ENCODE measurements at places on chromosomes 4 and X.

- no peak for DNase-seq
These were observed 26.7 kb downstream of the PDS5A start for GRCh38 chr4:39950861-39951481.

GRCh38 chr4:179291657-179292056 is 1849.4 kb upstream of the AGA start:
- no peak for DNase-seq

- DNase-seq: no peak
These were observed 26.2 kb upstream of the TMPRSS11D start for GRCh38 chr4:67909905-67910584.

DNA sequence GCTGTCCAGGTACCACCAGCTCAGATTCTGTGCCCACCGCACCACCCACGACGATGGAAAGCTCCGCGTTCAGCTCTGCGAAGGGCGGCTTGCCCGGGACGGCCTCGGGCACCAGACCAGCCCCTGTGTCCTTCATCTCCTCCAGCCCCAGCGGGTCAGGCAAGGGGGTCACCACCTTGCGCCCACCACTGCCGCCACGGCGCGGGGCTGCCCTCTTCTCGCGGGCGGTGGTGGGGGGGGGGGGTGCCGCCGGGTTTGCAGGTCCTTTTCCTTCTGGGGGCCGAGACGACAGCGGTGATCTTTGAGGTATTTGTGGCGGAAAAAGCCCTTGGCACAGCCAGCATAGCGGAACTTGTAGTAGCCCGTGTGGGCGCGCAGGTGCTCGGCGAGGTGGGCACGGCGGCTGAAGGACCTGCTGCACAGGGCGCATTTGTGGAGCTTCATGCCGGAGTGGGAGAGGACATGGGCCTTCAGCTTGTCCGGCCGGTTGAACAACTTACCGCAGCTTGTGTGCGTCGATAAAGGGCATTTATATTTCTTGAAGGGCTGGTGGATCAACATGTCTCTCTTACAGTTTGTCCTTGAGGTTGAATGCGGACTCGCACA is 50.9 kb downstream of the CFAP299 start:
- no peak for DNase-seq

DNA sequence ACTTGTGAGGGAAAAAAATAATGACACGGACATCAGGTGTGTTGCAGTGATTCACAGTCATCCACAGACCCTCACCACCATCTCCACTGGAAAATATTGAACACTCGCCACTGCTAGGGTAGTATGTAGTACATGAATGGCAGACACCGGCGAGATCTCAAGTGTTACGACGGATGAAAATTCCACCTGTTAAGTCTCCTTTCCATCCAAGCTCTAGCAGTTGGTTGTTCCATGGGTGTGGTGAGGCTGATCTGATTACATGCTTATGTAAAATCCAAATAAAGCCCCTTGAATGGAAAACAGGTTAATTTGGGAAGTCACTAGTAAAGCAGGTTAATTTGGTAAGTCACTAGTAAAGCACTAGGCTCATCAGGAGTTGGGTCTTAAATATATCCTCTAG is 1.1 kb upstream of the ARMCX4 start:
- no peak for DNase-seq

Measured in NCI-H510A treated with DMSO at 0.1 percent for 48 hours (cell line).